ENCODE measurements at places on chromosomes 7 and 10. TPM values are rescaled to one million over a fixed set of nuclear protein-coding genes. Genes with fewer than 3 reads are reported as not detected.

DNA sequence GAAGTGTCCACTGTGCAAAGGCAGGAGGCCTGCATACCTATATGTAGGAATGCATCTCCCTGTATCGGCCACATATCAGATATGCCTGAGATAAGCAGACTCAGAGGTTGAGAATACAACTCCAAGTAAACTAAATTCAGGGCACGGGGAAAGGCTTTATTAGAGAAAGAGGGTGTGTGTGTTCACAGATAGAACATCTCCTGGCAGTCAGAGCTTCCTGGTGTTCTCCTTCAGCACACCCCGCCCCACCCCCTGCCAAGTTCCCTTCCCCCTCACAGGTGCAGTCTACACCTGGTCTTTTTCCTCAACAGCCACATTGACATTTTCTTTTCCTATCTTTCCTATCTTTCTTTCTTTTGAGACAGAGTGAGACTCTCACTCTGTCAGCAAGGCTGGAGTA lies 17.1 kb downstream of the GBX1 start:
- no peak for DNase-seq

DNA sequence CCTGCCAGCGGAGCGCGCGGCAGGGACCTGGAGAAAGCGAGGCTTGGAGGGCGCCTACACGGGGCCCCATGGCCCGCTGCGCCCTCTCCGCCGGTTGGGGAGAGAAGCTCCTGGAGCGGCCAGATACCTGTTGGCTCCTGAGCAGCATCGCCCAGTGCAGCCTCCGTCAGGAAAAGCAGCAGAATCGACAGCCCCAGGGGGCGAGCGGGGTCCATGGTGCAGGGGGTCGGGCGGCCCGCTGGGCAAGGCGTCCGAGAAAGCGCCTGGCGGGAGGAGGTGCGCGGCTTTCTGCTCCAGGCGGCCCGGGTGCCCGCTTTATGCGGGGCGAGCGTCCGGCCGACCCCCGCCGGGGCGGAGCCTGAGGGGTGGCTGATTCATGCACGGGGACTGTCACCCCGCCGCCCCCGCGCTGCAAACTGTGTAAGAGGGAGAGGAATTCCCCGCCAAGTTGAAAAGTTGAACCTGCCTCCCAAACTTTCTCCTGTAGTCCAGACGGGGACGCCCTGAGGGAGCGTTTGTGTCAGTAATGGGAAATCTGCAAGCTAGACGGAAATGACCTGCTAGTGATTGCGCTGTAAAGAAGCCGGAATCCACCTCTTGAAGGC lies at the start of gene TFPI2:
TFPI2 (minus strand) TSS at position 290 of the 605 bp plus-strand sequence; CDS start at position 215, 75 bp downstream.
- peak; percentile 49 for DNase-seq

- no peak for DNase-seq
Observed at GRCh38 chr7:2760098-2760889, 72.3 kb downstream of the AMZ1 start.

GRCh38 chr7:157712666-157713235 lies 375.9 kb downstream of the DNAJB6 start:
- no peak for DNase-seq

- no peak for DNase-seq
Observed at GRCh38 chr10:114017271-114017670, 26.4 kb upstream of the ADRB1 start.

DNA sequence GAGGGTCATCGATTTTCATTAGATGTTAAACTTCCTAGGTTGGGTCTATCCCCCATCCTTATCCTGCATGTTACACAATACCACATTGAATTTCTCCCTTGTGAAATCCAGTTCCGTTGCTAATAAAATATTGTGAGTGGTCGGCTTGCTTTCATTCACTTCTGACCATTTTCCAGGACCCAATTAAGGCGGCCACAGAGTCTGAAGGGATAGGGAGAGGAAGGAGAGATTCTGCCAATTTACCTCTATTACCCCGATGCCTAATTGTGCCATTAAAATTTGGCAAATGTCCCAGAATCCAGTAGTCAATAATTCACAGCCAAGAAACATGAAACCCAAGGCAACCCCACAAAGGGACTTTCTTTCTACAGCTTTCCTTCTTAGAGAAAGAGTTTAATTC lies 129.9 kb downstream of the IPMK start:
- peak; percentile 29 for DNase-seq

DNA sequence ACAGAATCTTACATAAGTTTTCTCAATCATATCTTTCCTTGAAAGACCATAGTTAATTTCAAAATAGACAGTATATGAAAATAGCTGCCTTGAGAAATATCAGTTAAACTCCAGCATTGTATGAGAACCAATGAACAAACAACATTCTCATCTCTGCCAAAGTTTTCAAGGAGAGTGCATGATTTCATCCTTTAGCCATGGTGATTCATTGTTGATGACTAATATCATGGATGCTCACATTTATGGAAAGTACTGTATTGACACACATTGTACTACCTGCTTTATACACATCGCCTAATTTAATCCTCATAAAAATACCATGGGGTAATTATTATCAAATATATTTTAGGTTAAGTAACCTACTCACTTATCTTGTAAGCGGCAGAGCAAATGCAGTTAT lies 250.3 kb downstream of the CNTNAP2 start:
- no peak for DNase-seq

GRCh38 chr10:5317547-5318107 lies 47.1 kb upstream of the UCN3 start:
- DNase-seq: no peak

DNA sequence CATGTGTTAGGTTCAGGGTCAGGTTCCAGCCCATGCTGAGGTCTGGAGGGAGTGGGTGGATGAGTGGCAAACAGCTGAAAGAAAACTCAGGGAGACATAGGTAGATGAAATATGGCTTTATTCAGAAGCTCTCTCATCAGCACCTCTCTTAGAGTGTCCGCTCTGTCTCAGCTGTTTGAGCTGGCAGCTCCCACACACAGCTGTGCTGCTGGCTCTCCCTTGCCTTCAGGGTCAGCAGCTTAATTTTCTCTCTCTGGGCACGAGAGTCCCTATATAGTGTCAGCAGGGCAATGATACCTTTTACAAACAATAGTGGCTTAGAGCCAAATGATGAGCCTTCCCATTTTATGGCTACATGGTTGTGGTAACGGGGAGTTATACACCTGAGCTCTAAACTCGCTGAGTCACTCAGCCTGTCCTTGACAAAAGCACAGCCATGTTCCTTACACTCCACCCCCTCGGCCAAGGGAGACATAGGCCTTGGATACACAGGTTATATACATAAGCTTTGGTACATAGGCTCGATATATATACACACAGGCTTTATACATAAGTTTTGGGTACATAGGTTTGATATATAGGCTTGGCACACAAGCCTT lies 10.4 kb downstream of the RNF133 start:
- DNase-seq: peak; percentile 29

- DNase-seq: no peak
Observed at GRCh38 chr7:46003896-46004875, 83.1 kb upstream of the IGFBP3 start.

DNA sequence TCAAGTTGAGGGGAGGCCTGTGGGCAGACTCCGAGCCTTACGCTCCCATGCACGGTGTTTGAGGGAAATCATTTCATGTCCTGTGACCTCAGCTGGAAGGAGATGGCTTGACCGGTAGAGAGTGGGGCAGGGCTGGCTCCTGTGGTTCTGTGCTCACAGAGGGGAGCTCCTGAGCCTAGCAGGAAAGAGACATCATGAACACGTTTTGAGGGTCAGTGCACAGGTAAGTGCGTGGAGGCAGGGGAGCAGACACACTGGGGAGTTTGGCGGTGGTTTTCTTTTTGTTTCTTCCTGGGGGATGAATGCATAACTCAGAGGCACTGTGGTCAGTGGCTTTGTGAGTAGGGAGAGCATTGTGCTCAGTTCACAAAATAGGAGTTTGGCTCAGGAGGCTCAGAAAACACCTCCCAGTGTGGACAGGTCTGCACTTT lies 22.5 kb downstream of the ADCY1 start:
- no peak for DNase-seq

- no peak for DNase-seq
Observed at GRCh38 chr10:19654576-19654975, 161.7 kb upstream of the PLXDC2 start.

DNA sequence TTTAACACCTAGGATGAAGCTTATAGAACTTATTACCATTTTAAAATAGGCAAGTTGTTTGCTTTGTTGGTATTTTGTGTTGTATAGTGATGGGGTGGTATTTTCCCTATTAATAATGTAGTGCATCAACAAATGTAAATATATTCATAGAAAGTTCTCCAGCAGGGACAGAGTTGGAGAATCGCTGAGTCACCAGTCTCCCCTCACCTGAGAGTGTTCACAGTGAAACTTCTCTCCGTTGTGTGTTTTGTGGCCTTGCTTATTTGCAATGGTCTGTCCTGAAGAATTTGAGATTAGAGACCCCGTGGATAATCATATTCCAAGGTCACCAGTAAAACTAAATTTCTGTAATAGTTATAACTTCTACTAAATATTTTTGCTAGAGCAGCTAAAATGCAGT lies 51.0 kb downstream of the HDAC9 start:
- DNase-seq: no peak

DNA sequence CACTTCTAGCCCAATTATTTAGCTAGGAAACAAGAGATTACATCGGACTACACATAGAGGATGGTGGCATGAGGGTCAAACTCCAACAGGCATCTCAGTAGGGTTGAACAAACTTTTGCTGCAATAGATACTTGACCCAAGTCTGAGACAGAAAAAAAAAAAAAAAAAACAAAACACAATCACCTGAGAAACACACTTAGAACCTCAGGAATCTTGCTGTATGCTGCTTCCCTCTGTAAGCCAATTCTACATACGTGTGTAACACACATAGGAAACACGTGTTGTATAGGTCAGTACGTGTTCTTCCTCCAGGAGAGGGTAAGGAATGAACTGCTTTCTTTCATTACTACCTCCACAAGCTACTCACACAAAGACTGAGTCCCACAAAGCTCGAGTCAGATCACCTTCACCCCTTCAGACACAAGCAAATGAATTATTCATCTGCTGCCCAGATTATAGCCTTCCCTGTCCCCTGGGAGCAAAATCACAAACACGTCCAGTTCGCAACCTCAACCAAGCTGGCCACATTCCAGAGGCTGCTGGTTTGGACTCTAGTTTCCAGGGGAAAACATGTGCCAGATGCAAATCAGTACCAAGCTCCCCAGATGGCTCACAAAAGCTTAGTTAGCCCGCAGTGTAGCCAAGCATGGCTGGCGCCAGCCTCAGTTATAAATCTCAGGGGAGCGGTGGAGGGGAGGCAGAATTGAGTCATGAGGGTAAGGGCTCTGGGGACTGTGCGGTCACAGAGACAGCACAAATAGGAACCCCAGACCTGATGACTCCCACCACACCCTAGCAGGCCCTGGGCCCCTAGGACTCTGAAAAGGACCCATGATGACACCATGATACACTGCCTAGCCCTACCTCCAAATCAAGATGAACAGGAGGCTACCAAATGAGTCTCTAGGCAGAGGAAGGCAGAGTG lies 15.1 kb downstream of the PSAP start:
- peak; percentile 65 for DNase-seq

DNA sequence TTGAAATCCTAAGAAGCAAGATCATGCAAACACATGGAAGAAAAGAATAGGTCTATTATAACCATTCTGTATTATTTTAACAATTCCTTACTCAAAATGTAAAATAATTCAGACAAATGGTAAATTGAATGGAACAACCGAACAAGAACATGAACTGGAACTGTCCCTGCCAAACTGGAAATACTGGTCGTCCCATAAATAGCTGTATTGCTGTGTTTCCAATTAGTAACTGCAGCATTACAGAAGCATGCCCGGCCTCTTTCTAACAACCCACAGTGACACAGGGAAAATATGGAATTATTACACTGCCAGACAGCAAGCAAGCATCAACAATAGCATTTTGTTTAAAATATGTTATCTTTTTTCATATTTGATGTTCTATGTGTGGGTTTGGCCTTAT lies 1138.5 kb upstream of the PHF14 start:
- DNase-seq: no peak

CTAGE15 gene
- 0.08 TPM for polyA plus RNA-seq

COL26A1 gene
- 33.4 TPM for polyA plus RNA-seq

PDE1C gene
- 3.3 TPM for polyA plus RNA-seq

C1QL3 gene
- polyA plus RNA-seq: 1.3 TPM

OR2A42 gene
- polyA plus RNA-seq: 3.3 TPM

Measured in left renal cortex interstitium (tissue), 4 donors.